Vagina (tissue), 2 donors: ENCODE measurements at places on chromosomes 6 and 20. TPM values are rescaled to one million over a fixed set of nuclear protein-coding genes. Genes with fewer than 3 reads are reported as not detected.
A peak's percentile ranks its signal among the peaks of the same experiment; 100 is the strongest.

- H3K4me3 ChIP-seq: no peak overlapping the region
- no peak for DNase-seq
- H3K27ac ChIP-seq: no peak overlapping the region
- H3K4me1 ChIP-seq: no peaks in the 10 kb centered on the region
- no peaks in the 10 kb centered on the region for H3K27me3 ChIP-seq
- H3K36me3 ChIP-seq: no peaks in the 10 kb centered on the region
Observed at GRCh38 chr6:48563433-48563832, 452.4 kb upstream of the PTCHD4 start.

- DNase-seq: no peak
- no peaks in the 10 kb centered on the region for H3K36me3 ChIP-seq
- H3K27me3 ChIP-seq: no peaks in the 10 kb centered on the region
- no peaks in the 10 kb centered on the region for H3K4me1 ChIP-seq
- no peak overlapping the region for H3K4me3 ChIP-seq
Observed at GRCh38 chr6:118333772-118334171, 214.3 kb upstream of the PLN start.

DNA sequence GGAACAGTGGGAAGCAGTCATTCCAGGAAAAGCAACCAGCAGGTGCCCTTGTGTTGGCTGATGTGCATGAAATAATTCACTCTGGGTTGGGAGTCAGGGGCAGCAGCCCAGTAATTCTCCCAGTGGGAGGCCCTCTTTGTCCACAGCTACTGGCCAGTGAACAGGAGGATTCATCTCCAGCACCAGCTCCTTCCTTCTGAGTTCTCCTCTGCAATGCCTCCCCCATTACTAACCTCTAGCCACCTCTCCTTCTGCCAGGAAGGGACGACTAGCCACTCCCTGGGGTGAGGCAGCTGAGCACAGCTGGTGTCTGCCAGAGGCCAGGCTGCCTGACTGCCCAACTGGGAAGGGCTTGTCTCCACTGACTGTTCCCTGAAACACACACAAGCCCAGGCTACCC, 12.5 kb upstream of the R3HDML start:
- no peaks in the 10 kb centered on the region for H3K36me3 ChIP-seq
- H3K4me1 ChIP-seq: peaks cover 7% of the 10 kb centered on the region
- H3K4me3 ChIP-seq: no peak overlapping the region
- H3K27ac ChIP-seq: no peak overlapping the region

- DNase-seq: no peak
- no peaks in the 10 kb centered on the region for H3K36me3 ChIP-seq
- H3K27me3 ChIP-seq: no peaks in the 10 kb centered on the region
- H3K4me1 ChIP-seq: no peaks in the 10 kb centered on the region
Observed at GRCh38 chr6:73491377-73491776, 29.5 kb downstream of the EEF1A1 start.

DNA sequence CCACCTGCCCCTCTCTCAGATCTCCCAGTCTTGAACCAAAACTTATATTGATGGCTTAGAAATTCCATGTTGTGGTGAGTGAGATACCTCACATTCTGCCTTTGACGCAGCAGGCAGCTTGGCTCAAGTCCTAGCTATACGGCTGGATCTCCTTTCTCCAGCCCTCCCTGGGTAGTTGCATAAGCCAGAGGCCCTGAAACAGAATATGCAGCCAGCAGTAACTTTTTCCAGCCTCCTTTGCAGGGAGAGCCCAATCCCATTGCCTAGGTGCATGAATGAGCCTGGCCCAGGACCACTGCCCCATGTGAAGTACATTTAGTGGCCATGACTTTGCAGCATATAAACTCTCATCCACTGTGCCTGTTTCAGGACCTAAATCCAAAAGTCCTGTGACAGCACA, 202.2 kb upstream of the CDYL start:
- H3K27ac ChIP-seq: no peak overlapping the region
- H3K27me3 ChIP-seq: no peaks in the 10 kb centered on the region
- peak; percentile 56 for DNase-seq
- H3K4me1 ChIP-seq: peaks cover 10% of the 10 kb centered on the region
- H3K4me3 ChIP-seq: no peak overlapping the region

Gene HRH3
- not detected for total RNA-seq

Gene MYO6
- total RNA-seq: 20.4 TPM

Gene KHDC1L
- not detected for total RNA-seq

GRCh38 chr6:166308769-166309589, 787 bp upstream of the PRR18 start:
- no peaks in the 10 kb centered on the region for H3K36me3 ChIP-seq
- H3K27ac ChIP-seq: no peak overlapping the region
- H3K4me3 ChIP-seq: peak overlapping the region; percentile 42

GRCh38 chr6:84770521-84770920, 6.1 kb upstream of the TBX18 start:
- DNase-seq: no peak
- peaks cover 20% of the 10 kb centered on the region for H3K4me1 ChIP-seq
- no peaks in the 10 kb centered on the region for H3K36me3 ChIP-seq
- H3K27me3 ChIP-seq: peaks cover 36% of the 10 kb centered on the region

- H3K27ac ChIP-seq: no peak overlapping the region
- DNase-seq: no peak
- no peaks in the 10 kb centered on the region for H3K4me1 ChIP-seq
- no peak overlapping the region for H3K4me3 ChIP-seq
- no peaks in the 10 kb centered on the region for H3K27me3 ChIP-seq
- no peaks in the 10 kb centered on the region for H3K36me3 ChIP-seq
Observed at GRCh38 chr20:48861444-48861843, 33.6 kb upstream of the PREX1 start.

DNA sequence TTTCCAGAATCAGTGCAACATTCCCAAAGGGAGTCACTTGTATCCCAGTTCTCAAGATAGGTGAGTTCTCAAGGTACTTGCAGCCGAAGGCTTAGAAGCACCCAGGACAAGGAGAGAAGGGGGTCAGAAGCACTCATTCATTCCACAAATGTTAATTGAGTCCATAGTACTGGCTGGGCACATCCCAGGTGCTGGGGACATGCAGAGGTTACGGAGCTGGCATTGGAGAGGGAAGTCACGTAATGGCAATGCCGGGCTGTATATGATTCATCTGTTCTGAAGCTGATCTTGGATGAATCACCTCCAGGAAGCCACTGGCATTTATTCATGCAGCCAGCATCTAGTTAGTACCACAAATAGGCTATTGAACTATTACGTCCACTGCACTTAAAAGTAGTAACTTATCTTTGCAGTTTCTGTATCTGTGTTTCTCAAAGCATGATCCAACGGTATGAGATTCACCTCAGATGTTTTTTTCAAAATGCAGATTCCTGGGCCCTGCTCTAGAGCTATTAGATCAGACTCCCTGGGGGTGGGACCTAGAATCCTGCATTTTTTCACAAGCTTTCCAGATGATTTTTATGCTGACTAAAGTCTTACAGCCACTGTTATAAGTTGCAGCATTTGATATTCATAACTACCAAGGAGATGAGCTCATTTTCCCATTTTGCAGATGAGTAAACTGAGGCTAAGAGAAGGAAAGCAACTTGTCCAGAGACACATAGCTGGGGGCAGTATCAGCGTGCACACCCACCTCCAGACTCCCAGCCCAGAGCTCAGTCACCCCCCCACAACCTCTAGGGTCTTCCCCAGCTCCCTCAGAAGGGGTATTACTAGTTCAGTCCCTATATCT, 44.1 kb upstream of the ID1 start:
- H3K4me3 ChIP-seq: no peak overlapping the region
- DNase-seq: no peak
- H3K27me3 ChIP-seq: no peaks in the 10 kb centered on the region
- H3K36me3 ChIP-seq: peaks cover 47% of the 10 kb centered on the region

- no peaks in the 10 kb centered on the region for H3K36me3 ChIP-seq
- H3K4me1 ChIP-seq: no peaks in the 10 kb centered on the region
- H3K4me3 ChIP-seq: no peak overlapping the region
- DNase-seq: no peak
- no peaks in the 10 kb centered on the region for H3K27me3 ChIP-seq
Observed at GRCh38 chr6:12635813-12636212, 80.8 kb upstream of the PHACTR1 start.

Gene CST2
- total RNA-seq: not detected

DNA sequence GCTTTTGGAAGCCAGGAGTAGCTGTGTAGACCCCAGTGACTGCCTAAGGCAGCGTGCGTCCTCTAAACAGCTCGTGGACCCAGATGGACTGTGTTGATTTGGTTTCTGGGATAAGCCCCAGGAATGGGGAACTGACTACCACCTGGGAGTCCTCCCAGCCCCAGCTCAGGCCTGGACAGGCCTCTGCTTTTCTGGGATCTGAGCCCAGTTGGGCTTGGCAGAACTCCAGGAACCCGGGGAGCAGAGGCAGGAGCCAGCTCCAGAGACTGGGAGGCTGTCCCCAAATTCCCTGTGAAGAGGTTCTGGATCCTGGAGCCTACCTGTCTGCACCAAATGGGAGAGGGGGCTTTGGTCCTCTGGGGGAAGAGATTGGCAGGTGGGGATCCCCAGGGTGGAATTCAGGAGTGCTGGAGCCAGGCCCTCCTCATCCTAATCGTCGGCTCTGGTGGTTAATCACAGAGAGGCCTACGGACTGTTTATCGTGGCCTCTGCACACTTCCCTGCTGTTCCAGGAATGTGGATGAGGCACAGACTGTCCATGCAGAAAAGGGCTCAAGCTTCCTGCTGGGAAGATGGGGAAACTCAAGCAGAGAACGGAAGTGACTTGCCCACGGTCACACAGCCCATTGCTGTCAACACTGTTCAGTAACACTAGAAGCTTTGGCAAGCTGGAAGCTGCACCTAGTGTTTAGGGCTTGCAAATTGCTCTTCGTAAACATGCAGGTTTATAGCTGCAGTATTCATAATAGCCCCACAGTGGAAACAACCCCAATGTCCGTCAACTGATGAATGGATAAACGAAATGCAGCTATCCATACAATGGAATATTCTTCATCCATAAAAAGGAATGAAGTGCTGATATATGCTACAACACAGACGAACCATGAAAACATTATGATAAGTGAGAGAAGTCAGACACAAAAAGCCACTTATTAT, 100.6 kb downstream of the KCNB1 start:
- peaks cover 18% of the 10 kb centered on the region for H3K4me1 ChIP-seq
- peak overlapping the region; percentile 47 for H3K27ac ChIP-seq
- no peaks in the 10 kb centered on the region for H3K36me3 ChIP-seq
- H3K27me3 ChIP-seq: no peaks in the 10 kb centered on the region
- no peak overlapping the region for H3K4me3 ChIP-seq

GRCh38 chr6:112289038-112289566, 34.7 kb upstream of the LAMA4 start:
- H3K27me3 ChIP-seq: no peaks in the 10 kb centered on the region
- no peak overlapping the region for H3K4me3 ChIP-seq
- peak overlapping the region; percentile 49 for H3K27ac ChIP-seq
- peaks cover 9% of the 10 kb centered on the region for H3K4me1 ChIP-seq
- no peak for DNase-seq
- no peaks in the 10 kb centered on the region for H3K36me3 ChIP-seq

GRCh38 chr6:7471171-7471570, 70.3 kb upstream of the DSP start:
- no peak overlapping the region for H3K4me3 ChIP-seq
- no peaks in the 10 kb centered on the region for H3K36me3 ChIP-seq
- H3K27me3 ChIP-seq: no peaks in the 10 kb centered on the region

GRCh38 chr20:52552181-52552872, 360.7 kb upstream of the ZFP64 start:
- H3K4me3 ChIP-seq: no peak overlapping the region
- no peak for DNase-seq
- no peaks in the 10 kb centered on the region for H3K27me3 ChIP-seq
- no peaks in the 10 kb centered on the region for H3K4me1 ChIP-seq
- no peaks in the 10 kb centered on the region for H3K36me3 ChIP-seq

DNA sequence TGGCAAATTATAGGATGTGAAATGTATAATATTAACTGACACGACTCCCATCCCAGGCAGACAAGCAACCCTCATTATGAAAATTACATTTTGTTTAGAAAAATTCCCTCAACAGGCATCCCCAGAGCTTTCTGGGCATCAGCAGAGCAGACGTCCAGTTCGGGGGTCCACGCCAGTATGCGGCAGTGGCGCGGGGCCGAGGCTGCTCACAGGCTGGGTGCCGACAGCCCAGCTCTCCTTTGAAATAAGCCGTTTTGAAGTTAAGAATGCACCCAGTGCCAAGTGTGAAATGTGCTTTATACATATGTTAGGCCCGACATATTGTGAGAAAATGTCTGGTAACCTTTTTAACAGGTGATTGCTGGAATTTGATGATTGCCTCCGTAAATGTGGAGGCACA, 50.4 kb downstream of the RPP40 start:
- peaks cover 35% of the 10 kb centered on the region for H3K36me3 ChIP-seq

DNA sequence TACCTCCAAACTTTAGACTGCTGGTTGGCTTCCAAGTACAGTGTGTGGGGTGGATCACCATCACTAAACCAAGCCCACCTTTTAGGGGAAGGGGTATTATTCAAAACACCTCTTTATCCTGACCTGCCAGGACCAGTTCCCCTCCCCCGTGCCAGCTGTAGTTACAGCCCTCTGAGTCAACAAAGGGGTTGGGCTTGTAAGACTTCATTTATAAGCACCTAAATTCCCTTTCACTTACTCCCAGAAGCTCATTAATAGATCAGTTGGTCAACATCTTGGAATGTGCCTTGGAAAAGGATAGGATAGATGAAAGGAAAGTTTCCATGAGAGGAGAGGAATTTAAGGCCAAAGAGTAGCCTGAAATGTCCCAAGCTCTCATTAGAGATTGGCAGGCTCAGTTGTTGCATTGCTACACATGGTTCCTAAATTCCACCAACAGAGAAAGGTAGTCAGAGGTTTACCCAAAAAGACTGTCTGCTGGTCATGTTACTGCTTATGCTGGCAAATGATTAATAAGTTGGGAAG, 59.2 kb downstream of the TNFAIP3 start:
- H3K4me3 ChIP-seq: no peak overlapping the region
- H3K27me3 ChIP-seq: no peaks in the 10 kb centered on the region

GRCh38 chr6:138909511-138909910, 78.5 kb downstream of the REPS1 start:
- peaks cover 8% of the 10 kb centered on the region for H3K36me3 ChIP-seq
- H3K4me1 ChIP-seq: no peaks in the 10 kb centered on the region
- H3K27ac ChIP-seq: no peak overlapping the region
- H3K27me3 ChIP-seq: no peaks in the 10 kb centered on the region
- DNase-seq: no peak

GRCh38 chr6:154488248-154488593, 22.3 kb downstream of the CNKSR3 start:
- H3K4me3 ChIP-seq: no peak overlapping the region
- H3K4me1 ChIP-seq: peaks cover 7% of the 10 kb centered on the region
- H3K27me3 ChIP-seq: no peaks in the 10 kb centered on the region

DNA sequence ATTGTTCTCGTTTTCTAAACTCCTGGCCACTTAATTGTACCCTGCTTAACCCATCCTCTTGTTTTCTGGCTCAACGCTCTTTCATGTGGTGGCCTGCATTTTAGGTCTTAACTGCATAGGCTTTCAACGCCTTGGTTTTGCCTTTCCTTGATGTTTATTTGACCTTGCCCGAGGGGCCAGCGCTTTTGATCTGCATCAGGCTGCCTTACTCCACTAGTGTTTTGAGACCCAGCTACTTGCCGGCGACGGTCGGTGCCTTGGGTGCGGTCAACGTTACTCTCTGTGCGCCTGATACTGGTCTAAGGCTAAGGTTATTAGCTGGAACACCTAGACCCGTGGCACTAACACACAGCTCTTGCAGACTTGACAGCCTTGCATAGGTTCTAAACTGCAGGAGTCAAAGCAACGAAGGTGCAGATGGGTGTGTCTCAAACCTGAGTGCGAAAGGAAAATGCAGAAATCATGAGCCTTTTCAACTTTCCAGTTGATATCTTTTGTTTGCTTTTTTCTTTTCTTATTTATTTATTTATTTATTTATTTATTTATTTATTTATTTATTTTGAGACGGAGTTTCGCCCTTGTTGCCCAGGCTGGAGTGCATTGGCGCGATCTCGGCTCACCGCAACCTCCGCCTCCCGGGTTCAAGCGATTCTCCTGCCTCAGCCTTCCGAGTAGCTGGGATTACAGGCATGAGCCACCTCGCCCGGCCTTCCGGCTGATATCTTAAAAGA, 138.8 kb downstream of the HFE start:
- H3K27ac ChIP-seq: no peak overlapping the region
- no peaks in the 10 kb centered on the region for H3K4me1 ChIP-seq
- H3K4me3 ChIP-seq: no peak overlapping the region
- DNase-seq: no peak
